ENCODE measurements at places on chromosomes 6 and 20.

- no peak for DNase-seq
These were observed 216.6 kb downstream of the IBTK start for GRCh38 chr6:82030761-82031503.

DNA sequence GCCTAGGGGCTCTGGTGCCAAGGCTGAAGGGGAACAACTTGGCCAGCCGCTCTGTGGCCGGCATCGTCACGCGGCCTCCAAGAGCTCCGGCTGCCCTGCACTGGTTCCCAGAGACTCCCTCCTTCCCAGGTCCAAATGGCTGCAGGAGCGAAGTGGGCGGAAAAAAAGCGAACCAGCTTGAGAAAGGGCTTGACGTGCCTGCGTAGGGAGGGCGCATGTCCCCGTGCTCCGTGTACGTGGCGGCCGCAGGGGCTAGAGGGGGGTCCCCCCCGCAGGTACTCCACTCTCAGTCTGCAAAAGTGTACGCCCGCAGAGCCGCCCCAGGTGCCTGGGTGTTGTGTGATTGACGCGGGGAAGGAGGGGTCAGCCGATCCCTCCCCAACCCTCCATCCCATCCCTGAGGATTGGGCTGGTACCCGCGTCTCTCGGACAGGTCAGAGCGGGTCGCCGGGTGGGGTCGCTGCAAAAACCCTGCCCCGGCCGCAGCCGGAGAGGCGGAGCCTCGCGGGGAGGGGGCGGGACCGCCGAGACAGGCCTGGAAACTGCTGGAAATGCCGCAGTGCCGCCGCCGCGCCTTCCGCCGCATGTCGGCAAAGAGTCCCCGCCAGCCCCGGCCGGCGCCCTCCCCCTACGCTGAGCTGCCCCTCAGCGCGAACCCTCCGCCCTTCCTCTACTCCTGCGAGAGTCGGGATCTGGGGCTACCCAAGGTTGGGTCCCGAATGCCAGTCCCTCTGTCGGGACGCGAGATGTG lies 814 bp upstream of the HSP90AB1 start:
- DNase-seq, result no peak

- no peak for DNase-seq
These were observed 97.4 kb downstream of the IYD start for GRCh38 chr6:150466196-150466595.

DNA sequence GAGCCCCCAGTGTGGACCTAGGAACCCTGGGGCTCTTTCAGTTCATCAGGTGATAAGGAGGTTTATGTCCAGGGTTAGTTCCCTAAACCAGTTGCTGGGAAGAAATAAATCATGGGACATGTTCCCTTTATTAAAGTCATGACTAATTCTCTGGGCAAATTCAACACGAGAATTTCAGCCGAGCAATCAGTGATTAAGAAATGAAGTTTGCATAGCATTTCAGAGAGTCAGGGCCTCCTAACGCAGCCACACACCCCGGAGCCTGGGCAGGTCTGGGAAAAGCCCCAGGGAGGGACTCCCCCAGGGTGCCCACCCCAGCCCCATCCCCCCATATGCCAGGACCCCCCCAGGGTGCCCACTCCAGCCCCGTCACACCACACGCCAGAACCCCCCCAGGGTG lies 20.1 kb downstream of the SLCO4A1 start:
- peak; percentile 58 for DNase-seq

DNA sequence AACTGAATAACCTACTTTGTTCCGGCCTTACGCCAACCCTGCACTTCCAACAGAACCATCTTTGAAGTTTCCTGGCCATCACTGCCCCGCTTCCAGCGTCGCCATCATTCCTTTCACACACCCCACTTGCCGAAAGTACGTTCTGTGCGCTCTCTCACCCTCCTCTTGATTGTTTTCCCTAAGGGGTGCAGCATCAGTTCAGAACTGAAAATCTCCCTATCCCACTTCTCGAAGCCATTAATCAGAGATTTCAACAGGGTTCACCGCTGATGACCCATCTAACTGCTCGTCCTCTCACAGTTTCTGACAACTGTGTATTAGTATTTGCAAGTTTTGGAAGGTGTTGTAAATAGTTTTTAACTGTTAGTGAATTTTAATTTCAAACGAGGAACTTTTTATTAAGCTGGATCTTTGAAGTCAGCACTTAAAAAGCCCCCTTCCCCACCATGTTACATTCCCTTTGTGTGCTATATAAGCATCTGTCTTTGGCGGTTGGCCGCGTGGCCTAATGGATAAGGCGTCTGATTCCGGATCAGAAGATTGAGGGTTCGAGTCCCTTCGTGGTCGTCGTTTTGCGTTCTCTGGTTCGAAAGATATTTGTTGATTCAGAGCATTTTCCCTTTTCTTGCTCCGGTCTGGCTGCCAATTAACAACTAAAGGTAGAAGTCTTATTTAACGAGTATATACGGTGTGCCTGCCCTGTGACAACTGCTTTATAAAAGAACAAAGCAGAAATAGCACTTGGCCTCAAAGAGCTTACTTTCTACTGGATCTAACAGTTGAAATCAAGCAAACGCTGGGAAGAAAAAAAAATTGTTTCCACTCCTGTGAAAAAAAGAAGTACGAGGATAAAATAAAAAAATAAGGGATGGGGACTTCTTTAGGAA lies 42.6 kb downstream of the TRIM27 start:
- no peak for DNase-seq
